ENCODE measurements at places on chromosomes 2 and 18. TPM values are rescaled to one million over a fixed set of nuclear protein-coding genes. Genes with fewer than 3 reads are reported as not detected.

Gene ACTR1B
- total RNA-seq = 92.9 TPM

Gene CNGA3
- not detected for total RNA-seq

Gene UGT1A4
- total RNA-seq = not detected

Gene MEP1B
- not detected for total RNA-seq

Gene MYO5B
- under 0.01 TPM for total RNA-seq

Gene SCTR
- total RNA-seq = not detected

Gene TBR1
- total RNA-seq = under 0.01 TPM

Gene PKP4
- total RNA-seq = 39.3 TPM

Gene SETBP1
- 16.2 TPM for total RNA-seq

Gene OSR1
- total RNA-seq = under 0.01 TPM

Gene RTP5
- 1.1 TPM for total RNA-seq

Gene PAX8
- total RNA-seq = 1.3 TPM

All from hematopoietic multipotent progenitor cell (in vitro differentiated cells).